Fibroblast of skin of scalp (primary cell): ENCODE measurements at places on chromosomes 7 and 10.

DNA sequence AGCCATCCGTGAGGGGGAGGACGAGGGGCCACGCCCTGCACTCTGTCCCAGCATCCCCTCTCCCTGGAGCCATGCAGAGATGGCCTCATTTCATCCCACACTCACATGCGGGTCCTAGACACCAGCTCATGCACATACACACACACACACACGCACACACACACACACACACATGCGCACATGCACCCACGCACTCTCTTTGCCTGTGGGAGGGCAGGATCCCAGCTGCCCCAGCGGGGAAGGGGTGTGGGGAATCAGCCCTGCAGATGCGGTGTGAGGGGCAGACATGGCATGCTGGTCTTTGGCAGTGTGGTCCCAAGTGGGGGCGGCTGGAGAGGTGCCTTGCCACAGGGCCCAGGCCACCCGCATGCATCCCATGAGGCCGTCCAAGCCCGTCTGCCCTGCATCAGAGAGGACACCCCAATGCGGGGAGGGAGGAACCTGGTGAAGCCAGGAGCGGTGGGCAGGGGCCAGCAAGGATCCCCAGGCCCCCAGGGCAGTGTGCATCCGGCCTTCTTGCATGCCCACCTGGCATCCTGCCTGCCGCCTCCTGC is 68.1 kb downstream of the LHPP start:
- no peak for DNase-seq

GRCh38 chr10:18290651-18291313 is 150.6 kb downstream of the CACNB2 start:
- no peak for DNase-seq

GRCh38 chr7:26603631-26604030 is 260.8 kb downstream of the SKAP2 start:
- no peak for DNase-seq

GRCh38 chr7:25669961-25670841 is 441.9 kb upstream of the NPVF start:
- no peak for DNase-seq

DNA sequence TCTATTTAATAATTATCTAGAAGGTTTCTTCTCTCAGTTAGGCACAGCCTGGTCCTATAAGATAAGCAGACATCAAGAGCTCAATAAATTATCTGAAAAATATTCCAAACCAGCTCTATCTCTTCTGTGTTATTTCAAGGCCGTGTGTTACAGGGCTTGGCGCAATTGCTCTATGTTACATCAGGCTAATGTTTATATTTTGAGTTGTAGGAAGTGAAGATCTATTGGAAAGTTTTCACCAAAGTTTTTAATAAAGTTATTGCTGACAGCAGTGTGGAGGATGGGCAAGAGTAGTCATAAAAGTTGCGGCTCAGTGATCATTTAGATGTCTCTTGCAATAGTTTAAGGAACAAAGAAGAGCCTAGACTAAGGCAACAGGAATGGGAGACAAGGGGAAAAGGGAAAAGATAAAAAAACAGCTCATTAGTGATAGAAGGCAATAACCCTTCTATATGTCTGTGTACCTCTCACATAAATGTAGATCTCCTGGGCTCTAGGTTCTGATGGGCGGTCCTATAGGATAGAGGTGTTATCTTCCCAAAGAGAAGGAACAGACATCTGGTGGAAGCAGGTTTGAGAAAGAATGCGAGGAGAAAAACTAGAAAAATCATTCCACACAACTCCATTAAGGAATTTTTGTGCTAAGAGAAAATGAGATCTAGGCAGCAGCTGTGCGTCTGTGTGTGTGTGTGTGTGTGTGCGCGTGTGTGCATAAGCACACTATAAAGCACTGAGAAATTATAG is 5.9 kb upstream of the ANKRD7 start:
- DNase-seq, result peak; percentile 10

DNA sequence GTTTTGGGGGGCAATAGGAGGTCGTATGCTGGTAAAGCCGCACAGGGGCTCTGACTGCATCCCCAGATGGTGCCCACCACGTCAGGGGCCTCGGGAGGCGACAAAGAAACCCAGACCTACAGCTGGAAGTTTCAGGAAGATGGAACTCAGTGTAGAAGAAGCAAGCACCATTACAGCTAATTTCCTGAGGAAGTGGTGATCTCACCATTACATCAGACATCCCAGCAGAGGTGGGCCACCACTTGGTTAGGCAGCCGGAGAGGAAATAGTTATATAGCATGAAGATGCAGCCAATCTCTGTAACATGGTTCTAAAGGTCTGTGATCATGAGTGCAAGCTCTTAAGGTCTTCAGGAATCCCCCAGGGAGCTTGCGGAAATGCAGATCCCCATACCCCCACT is 127.3 kb upstream of the PCBD1 start:
- no peak for DNase-seq

- DNase-seq, result no peak
These were observed 120.1 kb downstream of the PHTF2 start for GRCh38 chr7:77918676-77919075.

DNA sequence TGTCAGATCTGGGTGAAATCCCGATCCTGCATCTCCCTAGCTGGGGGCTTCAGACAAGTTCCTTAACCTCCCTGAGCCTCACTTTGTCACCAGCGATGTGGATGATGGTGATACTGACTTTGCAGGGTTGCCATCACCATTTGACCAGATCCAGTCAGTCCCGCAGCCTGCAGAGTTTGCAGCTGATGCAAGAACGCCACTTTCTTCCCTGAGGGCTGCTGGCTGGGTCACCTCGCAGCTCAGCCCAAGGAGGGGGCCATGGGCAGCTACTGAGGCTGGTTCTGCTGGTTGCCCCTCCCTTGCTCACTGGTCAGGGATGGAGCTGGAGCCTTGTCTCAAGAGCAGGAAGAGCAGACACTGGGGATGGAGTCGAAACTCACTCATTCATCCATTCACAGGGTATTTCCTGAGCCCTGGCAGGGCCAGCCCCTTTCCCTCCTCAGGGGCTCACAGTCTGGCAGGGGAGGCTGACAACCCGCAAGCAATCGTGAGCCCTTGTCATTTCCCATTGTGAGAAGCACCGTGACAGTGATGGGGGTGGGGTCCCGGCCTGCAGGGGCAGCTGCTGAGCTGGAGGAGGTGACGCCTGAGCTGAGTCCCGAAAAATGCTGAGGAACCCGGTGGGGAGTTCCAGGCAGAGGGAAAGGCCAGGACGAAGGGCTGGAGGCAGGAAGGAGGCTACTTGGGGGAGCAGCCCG is 111.1 kb upstream of the TCF7L2 start:
- no peak for DNase-seq

- no peak for DNase-seq
These were observed 177.7 kb downstream of the SKIDA1 start for GRCh38 chr10:21347785-21348170.
